ENCODE measurements at places on chromosomes 5 and 9.

DNA sequence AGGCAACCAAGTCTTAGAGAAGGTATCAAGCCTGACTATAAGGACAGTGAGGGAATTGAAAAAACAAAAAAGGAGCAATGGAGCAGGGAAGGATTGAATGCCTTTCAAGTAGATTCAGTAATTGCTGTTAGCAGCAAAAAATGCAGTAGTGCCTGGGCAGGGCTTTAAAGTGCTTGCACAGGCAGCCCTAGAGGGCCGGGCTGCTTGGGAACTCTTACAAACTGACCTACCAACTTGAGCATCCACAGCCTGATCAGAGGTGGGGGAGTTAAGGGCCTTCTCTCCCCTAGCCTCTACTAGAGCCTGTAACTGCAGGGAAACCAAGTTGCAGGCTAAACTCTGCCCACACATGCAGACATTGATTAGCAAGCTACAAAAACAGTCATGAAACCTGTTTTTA lies 19.4 kb downstream of the FXN start:
- no peak for DNase-seq

DNA sequence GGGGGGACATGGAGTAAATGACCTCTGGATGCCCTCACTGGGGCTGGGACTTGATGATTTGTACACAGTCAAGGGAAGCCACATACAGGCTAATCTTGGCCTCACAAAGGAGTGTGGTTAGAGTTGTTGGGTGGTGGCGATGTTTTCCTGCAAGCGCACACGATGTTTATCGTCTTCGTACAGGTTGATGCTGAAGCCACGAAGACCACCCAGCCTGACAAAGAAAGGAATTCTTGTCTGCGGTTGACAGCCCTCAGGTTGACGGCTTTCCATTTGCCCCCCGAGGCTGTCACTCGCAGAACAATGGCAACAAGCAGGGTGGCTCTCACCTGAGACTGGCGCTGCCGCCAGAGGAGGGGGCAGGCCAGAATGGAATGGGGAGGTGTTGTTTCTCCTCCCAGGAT lies 14.1 kb upstream of the XPA start:
- no peak for DNase-seq

DNA sequence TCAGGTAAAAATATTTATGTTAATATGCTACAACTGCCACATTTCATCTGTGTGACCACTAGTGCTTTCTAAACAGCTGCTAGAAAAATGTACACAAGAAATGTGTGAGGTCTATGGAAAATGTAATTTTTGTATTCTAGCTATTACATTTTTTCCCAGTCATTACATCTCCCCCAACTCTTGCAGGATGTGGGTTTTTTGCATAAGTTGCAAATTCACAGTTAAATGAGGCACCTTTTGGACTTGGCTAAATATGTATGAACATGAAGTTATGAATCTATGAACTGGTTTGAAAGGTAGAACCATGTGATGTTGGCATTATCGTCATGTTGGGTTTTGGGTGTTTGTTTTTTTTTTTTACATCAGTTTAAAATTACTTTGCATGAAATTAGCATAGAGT lies 590.4 kb upstream of the WWC1 start:
- no peak for DNase-seq

DNA sequence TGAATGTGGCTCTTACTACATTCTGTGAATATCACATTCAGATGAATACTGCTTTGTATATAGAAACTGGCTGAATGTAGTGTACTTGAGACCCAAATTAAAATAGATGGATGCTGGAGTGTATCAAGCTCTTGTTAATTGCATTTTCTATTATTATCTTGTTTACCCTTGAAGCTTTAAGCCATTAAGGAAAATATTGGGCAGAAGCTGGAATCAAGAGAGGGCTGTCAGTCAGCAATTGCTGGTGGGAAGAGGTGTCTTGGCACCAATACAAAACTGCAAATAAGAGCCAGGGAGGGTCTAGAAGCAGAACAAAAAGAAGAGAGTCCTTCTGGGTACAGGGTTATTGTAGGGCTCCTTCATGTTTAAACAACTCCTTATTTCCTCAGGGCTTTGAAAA lies 38.8 kb downstream of the MUSK start:
- no peak for DNase-seq

GRCh38 chr9:101434998-101435397 lies 576 bp downstream of the ALDOB start:
- no peak for DNase-seq

DNA sequence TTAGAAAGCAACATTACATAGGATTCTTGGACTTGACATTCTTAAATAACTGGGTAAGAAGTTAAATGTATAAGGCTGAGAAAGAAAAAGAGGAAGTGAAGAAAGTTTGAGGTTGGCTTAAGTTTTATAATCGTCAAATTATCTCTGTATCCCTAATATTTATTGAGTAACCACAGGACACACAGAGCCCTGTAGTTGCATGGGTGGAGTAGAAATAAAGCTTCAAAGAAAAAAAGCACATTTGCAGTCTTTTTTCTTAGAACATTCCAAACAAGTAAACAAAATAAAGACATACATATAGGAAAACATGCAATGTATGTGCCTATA lies 137.0 kb downstream of the CCDC192 start:
- DNase-seq: no peak

GRCh38 chr5:112634796-112635195 lies 102.9 kb upstream of the APC start:
- no peak for DNase-seq

- no peak for DNase-seq
Measured at GRCh38 chr9:124423591-124423990, 8.3 kb upstream of the PSMB7 start.

DNA sequence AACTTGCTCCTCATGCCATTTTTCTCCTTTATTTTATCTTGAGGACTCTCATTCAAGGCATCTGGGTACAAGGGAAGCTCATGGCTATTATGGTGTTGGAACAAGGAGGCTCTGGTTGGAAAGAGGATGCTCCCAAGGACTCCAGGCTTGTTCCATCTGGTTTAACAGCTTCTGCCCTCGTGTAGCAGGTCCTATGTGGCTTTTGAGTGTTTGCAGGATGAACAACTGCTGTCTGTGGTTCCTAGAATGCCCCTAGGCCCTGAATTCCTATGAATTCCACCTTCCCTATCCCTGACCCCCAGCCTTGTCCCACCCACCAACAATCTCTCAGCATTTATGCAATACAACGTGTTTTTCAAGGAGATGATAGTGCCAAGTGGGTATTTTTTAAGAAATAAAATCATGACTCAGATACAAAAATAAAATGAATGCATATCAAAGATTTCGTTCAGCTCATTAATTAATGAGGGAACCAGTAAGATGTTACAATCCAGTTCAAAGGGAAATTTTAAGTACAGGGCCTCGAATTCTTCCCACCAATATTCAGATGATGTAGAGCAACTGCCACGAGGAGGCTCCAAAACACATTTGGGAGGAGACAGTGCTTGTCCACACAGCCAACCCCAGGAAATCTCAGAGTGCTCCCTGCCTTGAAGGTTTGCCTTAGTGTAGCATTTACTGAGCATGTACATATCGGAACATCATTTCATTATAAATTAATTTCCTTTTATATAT lies 182.0 kb downstream of the MUSK start:
- no peak for DNase-seq

DNA sequence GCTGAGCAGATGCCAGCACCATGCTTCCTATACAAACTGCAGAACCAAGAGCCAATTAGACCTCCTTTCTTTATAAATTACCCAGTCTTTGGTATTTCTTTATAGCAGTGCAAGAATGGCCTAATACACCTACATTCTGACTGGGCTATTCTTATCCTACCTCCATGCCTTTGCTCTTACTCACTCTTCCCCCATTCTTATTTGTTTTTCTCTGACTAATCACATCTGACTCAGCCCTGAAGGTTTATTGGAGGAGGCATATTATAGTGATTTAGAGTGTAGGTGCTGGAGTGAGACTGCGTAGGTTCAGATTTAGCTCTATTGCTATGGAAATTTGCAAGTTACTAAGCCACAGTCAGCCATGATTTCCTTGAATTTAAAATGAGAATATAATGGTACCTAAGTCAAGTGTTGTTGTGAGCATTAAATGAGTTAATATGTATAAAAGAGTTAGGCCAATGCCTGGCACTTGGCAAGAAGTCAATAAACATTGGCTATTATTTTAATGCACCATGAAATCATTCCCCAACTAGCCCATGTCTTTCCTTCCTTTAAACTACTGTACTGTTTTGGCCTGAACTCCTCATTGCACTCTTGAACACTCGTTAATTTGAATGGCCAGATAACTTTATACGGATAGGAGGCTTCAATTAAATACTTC lies 531.2 kb upstream of the ZNF608 start:
- DNase-seq: peak; percentile 94

DNA sequence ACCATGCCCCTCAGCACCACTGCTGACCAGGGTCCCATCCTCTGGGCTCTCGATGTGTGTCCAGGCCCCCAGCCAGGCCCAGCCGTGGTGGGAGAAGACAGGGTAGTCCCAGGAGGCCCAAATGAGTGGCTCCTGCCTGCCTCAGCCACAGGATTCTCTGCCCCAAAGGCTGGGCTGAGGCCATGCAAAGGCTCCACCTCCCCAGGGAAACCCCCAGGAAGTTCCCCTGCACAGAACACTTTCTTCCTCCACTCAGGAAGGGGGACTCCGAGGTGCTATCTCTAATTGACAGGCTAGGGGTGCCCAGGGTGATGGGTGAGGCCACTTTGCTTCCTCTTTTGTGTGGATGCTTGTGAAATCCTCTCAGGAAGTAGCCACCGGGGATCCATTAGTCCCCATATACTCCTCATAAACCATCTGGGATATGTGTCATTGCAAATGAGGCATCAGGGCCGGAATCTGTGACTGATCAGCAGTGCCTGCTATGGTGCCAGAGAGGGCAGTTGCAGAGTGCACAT lies 23.1 kb upstream of the TDRD7 start:
- DNase-seq: no peak
